H7 (cell line): ENCODE measurements at places on chromosomes 16 and 17.
A peak's percentile ranks its signal among the peaks of the same experiment; 100 is the strongest.

GRCh38 chr17:64025732-64026294 lies 5.4 kb upstream of the ICAM2 start:
- peak; percentile 87 for DNase-seq

- DNase-seq, result no peak
These were observed 91.7 kb downstream of the BCAS3 start for GRCh38 chr17:60769327-60769726.

GRCh38 chr16:77784441-77785372 lies 3.7 kb upstream of the VAT1L start:
- DNase-seq, result peak; percentile 39

- DNase-seq, result no peak
These were observed 39.2 kb downstream of the GPATCH8 start for GRCh38 chr17:44464037-44464436.

DNA sequence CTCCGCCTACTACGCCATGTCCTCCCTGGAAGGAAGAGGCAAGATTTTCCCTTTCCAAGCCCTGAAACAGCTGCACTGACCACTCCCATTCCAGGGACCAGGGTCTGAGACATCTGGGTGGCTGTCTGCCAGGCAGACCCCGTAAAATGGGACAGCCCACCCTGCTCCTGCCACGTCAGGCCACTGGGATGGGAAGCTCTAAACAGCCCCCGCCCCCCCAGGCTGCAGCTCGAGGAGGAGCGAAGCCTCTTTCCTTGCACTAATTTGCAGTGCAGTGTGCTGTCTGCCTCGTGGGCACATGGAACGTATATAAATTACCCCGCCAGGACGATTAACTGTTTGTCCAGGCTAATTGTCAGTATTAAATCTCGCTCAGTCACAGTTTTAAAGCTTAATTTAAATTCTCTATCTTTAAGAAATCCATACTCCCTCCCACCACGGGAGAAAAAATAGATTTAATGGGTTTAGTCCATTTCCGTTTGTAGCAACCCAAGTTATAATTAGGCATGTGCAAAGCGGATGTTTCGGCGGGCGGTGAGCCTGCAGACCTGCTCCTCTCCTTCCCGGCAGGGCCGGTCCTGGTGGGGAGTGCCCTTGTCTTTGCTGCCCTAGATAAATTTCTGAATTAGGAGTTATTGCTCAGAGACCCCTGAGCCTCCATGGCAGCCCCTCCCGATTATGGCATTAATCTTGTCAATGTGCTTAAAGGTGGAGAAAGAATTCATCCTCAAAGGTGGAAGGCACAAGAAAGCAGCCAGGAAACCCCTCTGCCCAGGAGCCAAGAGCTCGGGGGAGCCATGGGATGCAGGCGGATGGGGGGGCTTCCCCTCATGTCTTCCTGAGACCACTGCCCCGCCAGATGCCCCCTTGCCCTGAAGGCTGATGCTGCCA lies 268.0 kb upstream of the TNRC6C start:
- DNase-seq, result no peak

DNA sequence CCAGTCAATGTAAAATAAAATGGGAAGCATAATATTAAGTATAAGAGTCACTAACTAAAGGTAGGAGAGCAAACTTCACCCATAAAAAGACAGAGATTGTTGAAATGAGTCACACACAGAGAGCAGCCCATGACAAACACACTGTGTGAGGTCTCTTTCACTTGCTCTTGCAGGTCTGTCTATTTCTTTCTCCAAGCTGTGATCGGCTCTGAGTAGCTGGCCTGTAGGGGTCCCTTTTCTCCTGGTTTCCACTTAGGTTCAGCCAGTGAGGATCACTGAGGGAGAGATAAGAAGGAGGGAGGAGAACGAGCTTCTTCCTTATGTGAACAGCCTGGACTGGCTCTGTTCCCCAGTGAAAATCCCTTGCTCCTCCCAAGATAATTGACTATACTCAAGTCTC lies 133.7 kb upstream of the HS3ST3A1 start:
- DNase-seq, result no peak

GRCh38 chr16:28913946-28914724 lies 10.9 kb downstream of the RABEP2 start:
- DNase-seq, result peak; percentile 57

DNA sequence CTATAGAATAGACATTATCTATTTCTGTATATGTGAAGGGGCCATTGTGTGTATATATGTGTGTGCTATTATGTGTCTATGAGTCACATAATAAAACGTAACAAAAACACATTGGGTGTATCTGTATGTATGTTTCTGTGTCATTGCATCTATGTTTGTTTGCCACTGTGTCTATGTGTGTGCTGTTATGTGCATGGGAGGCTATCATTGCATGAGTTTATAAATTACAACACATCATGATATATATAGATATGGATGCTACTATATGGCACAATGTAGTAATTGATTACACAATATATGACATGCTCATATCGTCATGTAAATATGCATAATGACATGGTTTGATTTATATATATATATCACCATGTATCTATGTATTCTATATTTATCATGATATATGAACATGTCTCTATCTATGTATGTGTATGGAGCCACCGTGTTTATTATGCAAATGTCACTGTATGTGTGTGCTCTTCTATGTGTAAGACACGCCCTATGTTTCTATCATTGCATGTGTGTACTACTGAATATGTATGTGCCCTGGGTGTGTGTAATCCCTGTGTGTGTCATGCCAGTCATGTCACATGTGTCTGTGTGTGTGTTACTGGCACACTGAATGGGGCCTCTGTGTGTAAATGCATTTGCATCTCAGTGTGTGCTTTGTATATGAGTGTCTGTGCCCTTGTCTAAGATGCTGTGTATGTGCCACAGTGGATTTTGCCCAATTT lies 1.4 kb upstream of the TSPOAP1 start:
- no peak for DNase-seq

DNA sequence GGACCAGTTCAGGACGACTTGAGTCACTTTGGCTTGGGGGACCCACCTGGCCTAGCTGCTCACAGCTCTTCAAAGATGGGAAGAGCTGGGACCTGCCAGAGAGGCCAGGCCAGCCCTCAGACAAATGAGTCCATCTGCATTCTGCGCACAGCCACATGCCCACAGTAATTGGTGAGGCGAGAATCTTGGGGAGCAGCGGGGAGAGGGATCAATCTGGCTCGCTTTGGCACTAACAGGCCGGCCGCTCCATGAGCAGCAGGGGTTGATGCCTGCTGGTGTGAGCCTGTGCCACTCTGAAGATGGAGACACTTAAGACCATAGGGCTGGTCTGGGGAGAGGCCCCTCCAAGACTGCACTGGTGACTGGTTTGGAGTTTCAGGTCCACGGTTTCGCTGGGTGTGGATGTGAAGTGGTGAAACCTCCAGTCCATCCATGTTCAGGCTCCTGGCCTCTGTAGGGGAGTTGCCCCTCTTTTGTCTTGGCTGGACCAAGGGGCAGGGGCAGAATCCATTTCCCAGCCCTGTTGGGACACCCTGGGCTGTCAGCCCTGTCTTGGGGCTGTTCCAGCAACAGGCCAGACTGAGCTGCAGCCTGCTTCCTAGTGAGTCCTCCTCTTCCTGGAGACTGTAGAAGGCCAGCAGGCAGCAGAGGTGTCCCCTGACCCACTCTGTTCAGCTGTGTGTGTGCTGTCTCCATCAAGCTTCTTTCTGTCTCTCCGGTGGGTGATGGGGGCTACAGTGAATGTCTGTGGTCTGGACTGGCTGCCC lies 7.3 kb downstream of the CTRL start:
- no peak for DNase-seq

- DNase-seq, result no peak
These were observed 24.9 kb downstream of the GP2 start for GRCh38 chr16:20302389-20302788.

DNA sequence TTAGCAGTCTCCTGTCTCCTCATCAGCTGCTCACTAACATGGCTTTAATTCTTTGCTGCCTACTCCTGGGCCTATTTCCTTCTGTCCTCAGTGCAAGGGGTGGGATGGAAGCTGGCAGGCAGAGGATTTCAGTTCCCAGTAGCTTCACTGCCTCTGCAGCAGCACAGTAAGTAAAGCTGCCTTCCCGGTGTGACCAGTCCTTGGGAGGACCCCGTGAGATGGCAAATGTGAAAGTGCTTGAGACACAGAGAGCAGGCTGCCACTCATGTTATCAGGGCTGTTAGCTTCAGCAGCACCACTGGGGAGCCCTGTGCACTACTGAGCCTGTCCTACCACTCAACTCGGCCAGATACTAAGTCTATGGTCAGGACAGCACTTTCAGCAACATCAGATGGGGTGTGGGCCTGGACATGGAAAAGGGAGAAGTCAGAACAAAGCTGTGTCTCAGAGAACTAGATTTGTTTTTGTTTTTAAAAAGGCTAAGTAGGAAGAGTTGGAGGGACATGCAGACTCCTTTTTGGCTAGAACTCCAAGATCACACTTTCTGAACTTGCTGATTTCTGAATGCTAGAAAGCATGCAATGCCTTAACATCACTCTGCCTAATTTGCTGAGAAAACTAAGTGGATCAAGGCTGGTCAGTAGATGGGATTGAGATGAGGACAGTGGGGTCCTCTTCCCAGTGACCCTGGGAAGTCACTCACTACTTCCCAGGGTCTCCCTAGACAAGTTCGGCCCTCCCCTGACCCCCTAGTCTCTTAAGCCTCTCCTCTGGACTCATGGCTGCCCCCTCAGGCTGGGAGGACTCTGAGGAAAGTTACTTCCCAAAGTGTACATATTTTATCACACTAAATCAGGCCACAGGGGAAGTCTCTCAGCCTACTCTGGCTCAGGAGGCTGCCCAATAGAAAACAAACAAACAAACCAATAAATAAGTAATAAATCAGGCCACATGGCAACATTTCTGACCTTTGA lies 1.1 kb downstream of the ACSF2 start:
- peak; percentile 77 for DNase-seq

DNA sequence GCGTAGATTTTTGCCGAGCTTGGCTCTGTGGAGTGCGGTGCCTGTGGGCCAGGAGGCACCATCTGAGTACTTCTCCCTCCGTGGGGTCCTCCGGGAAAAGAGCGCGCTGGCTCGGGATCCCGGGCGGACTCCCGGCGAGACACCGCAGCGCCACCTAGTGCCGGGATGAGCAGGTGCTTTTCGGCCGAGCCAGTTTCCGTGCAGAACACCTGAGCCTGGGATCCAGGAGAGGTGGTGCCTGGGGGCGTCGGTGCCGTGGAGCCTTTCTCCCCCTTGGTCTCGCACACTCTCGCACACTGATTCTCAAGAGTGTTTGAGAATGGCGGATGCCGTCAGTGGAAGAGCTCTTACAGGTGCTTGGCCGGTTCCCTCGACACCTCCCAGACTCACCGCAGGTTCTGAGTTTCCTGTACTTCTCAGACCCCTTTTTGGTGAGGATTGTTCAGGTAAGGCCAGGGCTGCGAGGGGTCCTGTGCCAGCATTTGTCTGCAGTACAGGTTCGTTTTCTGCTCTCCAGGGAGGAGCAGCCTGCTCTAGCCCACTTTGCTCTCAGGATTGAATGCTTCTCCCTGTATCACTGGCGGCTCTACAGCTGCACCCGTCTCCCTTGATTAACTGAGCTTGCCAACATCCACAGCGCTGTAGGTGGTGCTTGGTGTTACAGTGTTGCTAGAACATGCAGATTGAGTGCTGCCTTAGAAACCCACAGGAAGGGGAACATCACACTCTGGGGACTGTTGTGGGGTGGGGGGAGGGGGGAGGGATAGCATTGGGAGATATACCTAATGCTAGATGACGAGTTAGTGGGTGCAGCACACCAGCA lies 23.3 kb downstream of the TBCD start:
- DNase-seq, result peak; percentile 97

GRCh38 chr17:47172696-47173565 lies 16.2 kb downstream of the CDC27 start:
- no peak for DNase-seq

GRCh38 chr17:43151880-43152456 lies 19.0 kb upstream of the NBR1 start:
- no peak for DNase-seq

- DNase-seq, result no peak
These were observed 25.4 kb upstream of the ARHGAP17 start for GRCh38 chr16:25040543-25040942.

GRCh38 chr17:18377437-18378204 lies at the start of gene EVPLL:
TSS of gene EVPLL (plus strand) at chr17:18377778. CDS start at chr17:18380938, 3,160 bp downstream.
- DNase-seq, result peak; percentile 37

DNA sequence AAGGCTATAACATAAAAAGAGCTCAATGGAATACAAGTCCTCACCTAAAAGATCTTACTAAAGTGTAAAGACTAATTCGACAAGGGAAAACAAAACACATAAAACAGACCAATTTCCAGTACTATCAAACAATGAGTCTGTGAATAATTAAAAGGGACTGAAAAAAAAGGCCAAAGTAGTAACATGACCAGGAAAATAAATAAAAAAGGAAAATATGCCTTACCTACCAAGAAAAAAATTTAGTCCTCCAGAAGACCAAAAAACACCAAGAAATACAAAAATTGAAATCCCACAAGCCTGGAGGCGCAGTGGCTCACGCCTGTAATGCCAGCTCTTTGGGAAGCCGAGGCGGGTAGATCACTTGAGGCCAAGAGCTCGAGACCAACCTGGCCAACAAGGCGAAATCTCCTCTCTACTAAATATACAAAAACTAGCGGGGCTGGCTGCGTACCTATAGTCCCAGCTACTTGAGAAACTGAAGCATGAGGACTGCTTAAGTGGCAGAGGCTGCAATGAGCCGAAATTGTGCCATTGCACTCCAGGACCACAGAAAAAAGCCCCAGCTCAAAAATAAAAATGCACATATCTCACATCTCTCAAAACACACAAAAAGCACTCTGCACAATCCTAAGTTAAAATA lies 60.8 kb downstream of the TEX14 start:
- peak; percentile 37 for DNase-seq

GRCh38 chr16:50228364-50228868 lies 37.9 kb upstream of the ADCY7 start:
- DNase-seq, result no peak

DNA sequence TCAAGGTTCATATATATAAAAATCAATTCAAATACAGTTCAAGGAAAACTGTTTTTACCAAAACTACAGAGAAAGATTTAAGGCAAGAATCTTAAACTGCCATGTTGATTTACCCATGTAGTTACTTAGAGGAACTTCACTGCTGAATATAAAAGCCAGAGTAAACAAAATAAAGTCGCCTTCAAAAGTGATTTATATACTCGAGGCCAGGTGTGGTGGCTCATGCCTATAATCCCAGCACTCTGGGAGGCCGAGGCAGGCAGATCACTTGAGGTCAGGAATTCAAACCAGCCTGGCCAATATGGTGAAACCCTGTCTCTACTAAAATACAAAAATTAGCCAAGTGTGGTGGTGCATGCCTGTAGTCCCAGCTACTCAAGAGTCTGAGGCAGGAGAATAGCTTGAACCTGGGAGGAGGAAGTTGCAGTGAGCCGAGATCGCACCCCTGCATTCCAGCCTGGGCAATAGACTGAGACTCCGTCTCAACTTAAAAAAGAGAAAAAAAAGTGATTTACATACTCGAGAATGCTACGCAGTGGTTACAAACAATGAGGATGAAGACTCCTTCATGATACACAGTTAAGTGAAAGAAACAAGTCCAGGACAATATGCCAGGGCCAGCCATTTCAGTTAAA lies 54.1 kb upstream of the CNEP1R1 start:
- no peak for DNase-seq
